ENCODE measurements at places on chromosomes 6 and 20.

DNA sequence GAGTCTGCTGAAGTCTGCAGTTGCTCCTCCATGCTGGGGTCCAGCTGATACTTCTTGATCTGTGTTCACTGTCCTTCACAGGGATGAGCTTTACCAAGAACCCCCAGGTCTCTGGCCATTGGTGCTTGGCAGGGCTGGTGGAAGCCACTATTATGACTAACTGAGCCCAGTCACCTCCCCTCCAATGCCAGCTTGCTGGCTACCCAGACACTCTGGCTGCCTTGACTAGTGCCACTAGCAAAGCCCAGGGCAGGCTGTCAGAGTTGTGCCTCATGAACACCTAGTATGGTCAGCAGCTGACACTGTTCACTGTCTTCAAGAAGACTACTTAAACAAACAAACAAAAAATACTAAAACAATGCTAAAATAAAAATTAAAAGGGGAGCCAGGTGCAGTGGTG is 8.8 kb downstream of the ASIP start:
- no peak for DNase-seq

DNA sequence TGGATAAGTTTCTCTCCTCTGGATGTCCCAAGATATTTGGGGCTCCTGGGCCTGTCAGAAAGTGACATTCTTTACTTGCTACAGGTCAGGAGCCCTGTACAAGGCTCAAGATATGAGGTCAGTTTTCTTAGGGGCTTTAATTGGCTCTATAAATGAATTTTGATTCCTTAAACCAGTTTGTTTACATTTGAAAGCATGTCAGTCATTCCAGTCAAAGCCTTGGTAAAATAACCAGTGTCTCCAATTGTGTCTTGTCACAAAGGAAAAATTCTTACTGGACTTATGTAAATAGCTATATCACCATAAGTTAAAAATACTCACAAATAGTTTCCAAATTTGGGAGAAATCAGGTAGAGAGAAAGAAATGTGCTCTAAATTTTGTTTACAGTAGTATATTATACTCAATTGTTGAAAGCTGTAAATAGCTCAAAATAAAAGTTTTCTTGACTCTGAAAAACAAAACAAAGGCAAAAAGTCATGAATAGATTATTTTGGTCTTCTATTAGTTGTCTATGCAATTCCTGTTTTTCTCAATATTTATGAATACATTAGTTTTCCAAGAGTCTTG is 22.9 kb downstream of the RNF182 start:
- DNase-seq = no peak

- DNase-seq = no peak
These were observed 103.2 kb upstream of the ARMC2 start for GRCh38 chr6:108744996-108745395.

GRCh38 chr6:100691972-100692371 is 189.2 kb downstream of the ASCC3 start:
- DNase-seq = no peak

DNA sequence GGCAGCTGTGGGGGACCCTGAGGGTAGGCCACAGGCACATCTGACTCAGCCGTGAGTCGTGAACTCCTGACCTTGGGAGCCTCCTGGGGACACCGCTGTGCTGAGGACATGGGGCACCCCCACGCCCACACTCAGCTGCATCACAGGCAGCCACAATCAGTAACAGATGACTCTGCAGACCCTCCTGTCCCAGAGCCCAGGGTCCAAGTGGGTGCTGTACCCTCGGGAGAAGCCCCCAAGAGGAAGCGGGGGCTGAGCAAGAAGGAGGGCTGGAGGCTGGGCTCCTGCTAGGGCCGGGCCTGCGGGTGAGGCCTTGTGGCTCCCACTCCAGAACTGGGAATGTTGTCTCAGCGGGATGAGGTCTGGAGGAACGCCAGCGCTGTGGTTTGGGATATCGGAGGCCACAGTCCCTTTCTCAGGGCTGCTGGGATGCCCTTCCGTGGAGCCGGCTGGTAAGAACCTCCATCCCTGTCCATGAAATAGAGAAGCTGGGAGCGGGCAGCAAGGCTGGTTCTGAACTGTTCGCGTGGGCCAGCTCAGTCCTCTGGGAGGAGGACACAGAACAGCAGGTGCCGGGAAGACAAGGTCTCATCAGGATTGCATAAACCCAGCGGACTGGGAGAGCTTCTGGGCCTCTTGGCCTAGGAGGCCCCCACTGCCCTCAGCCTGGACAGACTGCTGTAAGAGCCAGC is 3.1 kb upstream of the LAMA5 start:
- peak; percentile 83 for DNase-seq

- DNase-seq = no peak
These were observed 3.4 kb upstream of the ZBTB46 start for GRCh38 chr20:63834491-63834880.

- DNase-seq = no peak
These were observed 46.1 kb downstream of the CHD6 start for GRCh38 chr20:41572010-41572572.

DNA sequence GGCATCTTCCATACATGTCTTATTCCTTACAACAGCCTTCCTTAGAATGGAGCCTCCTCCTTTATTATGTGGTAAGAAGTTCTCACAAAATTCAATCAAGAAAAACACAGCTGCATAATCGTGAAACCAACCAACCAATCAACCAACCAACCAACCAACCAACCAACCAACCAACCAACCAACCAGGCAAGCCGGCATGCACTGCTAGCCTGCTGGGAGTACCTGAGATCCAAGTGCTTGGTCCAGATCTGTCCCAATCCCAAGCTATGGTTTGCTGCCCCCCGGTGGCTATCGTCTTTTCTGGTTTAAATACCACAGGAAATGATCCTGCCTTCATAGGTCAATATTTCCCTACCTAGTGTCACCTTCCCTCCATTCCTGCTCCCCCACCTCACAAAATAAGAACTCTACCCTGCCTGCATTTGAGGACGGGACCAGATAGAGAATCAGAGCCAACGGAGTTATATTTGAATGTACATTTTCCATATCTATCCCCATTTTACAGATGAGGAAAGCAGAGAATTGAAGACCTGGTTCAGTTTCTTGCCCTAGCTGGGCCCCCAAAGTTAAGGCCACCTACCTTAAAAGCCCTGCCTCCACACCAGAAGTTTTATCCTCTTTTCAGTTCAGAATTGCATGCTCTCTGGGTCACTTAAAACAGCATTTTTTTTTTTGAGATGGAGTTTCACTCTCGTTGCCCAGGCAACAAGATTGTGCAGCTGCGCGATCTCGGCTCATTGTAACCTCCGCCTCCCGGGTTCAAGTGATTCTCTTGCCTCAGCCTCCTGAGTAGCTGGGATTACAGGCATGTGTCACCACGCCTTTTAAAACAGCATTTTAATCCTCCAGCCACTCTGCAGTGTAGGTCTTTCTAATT is 27.1 kb downstream of the RAB44 start:
- DNase-seq = peak; percentile 75

GRCh38 chr6:126153661-126154060 is 167.3 kb downstream of the TRMT11 start:
- DNase-seq = no peak

DNA sequence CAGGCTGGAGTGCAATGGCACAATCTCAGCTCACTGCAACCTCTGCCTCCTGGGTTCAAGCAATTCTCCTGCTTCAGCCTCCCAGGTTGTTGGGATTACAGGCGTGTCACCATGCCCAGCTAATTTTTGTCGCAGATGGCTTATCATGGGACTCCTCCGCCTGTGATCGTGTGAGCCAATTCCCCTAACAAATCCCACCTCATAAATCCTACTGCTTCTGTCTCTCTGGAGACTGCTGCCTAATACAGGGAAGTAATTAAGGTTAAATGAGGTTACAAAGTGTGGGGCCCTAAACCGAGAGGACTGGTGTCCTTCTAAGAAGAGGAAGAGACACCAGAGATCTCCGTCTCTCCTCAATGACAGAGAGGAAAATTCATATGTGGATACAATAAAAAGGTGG is 52.0 kb downstream of the TRPC4AP start:
- DNase-seq = no peak

GRCh38 chr20:49779972-49780371 is 32.7 kb upstream of the SLC9A8 start:
- no peak for DNase-seq

- peak; percentile 73 for DNase-seq
These were observed 135.5 kb downstream of the CDKAL1 start for GRCh38 chr6:20669571-20670314.

- no peak for DNase-seq
These were observed 101.1 kb downstream of the ZFAND3 start for GRCh38 chr6:37920667-37921066.

DNA sequence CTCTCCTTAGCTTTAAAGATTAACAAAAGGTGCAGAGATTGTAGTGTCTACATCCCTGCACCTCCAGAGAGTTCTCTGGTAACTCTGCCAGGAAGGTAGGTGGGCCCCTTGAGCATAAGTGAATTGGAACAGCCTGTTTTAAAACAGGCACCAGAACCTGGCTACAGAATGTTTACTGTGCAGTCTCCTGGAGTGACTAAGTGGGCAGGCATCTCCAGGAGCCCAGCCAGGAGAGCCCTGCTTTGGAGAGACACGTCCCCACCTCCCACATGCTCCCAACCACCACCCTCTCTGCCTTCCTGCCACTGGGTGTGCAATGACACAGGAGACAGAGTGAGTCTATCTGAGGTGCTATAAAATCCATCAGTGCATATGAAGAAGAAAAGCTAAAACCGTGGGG is 110.3 kb upstream of the EYA4 start:
- no peak for DNase-seq
